IMR-90 (cell line): ENCODE measurements at places on chromosomes 7 and 10. TPM values are rescaled to one million over a fixed set of nuclear protein-coding genes. Genes with fewer than 3 reads are reported as not detected.

DNA sequence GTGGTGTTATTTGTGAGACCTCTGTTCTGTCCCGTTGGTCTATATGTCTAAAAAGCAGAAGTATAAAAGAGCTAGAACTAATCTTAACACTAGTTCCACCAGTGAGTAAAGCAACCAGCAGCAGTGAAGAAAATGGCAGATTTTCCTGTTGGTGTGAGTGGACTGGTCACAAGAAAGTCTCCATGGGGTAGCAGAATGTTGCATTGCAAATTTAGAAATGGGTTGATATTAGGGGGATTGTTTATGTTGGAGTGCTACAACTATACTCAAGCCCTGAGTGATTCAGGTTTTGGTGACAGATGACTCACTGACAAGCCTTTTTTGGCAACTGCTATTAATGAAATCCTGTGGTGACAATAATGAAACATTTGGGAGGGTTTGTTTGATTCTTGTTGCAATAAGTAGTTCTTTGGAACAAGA lies 5.6 kb downstream of the AVL9 start:
- DNase-seq = peak; percentile 62
- peaks cover 7% of the 10 kb centered on the region for H3K4me1 ChIP-seq
- no peak overlapping the region for H3K27ac ChIP-seq
- H3K36me3 ChIP-seq = no peaks in the 10 kb centered on the region

- H3K27me3 ChIP-seq = no peaks in the 10 kb centered on the region; the same call in 1 of the 2 replicates
- no peak for DNase-seq
- H3K4me3 ChIP-seq = no peak overlapping the region
- H3K36me3 ChIP-seq = no peaks in the 10 kb centered on the region
- H3K4me1 ChIP-seq = no peaks in the 10 kb centered on the region
- H3K27ac ChIP-seq = no peak overlapping the region
Observed at GRCh38 chr7:36562121-36562520, 162.2 kb downstream of the AOAH start.

DNA sequence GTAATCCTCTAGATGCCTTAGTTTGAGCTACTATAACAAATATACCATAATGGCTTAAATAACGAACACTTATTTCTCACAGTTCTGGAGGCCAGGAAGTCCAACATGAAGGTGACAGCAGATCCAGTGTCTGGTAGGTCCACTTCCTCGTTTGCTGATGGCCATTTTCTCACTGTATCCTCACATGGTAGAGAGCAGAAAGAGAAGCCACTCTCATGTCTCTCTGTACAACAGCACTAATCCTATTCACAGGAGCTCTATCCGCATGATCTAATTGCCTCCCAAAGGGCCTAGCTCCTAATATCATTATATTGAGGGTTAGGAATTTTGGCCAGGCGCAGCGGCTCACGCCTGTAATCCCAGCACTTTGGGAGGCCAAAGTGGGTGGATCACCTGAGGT lies 10.2 kb downstream of the HIBADH start:
- H3K27me3 ChIP-seq = no peaks in the 10 kb centered on the region
- no peak overlapping the region for H3K4me3 ChIP-seq
- H3K27ac ChIP-seq = no peak overlapping the region
- no peaks in the 10 kb centered on the region for H3K36me3 ChIP-seq
- DNase-seq = no peak
- peaks cover 5% of the 10 kb centered on the region for H3K4me1 ChIP-seq

DNA sequence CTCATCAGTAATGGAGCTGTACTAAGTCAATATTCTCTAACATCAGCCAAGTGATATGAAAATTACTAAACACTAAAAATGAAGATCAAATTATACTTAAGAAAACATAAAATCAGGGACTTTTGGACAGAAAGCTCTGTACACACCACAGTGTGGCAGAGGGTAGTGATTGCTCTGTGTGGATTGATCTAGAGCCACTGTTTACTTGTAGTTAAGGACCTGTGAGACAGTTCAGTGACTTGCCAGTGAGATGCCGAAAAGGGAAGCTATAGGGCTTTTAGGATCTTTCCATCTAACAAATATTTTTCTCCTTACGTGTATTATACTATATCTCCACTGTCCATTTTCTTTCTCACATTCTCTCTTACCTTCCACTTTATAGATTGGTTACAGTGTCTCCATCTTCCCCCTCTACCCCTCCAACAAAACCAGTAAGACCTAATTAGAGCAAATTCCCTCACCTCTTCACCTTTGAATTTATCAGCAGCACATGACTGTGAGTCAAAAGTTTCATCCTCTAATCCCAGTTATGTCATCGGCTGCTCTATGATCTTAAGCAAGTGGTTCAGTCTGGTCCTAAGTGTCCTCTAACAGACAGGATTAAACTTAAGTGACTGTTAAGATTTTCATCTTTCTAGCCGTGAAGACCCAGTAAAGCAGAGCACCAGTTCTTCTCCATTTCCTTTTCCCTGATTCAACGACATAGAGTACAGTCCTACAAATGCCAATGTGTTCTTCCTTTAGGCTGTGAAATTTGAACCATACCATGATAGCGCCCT lies 6.9 kb downstream of the PIK3CG start:
- no peak overlapping the region for H3K4me3 ChIP-seq
- no peak overlapping the region for H3K27ac ChIP-seq
- no peaks in the 10 kb centered on the region for H3K27me3 ChIP-seq
- no peak for DNase-seq
- no peaks in the 10 kb centered on the region for H3K4me1 ChIP-seq

- H3K27me3 ChIP-seq = no peaks in the 10 kb centered on the region
- no peak overlapping the region for H3K27ac ChIP-seq
- no peak for DNase-seq
- no peaks in the 10 kb centered on the region for H3K4me1 ChIP-seq
- H3K4me3 ChIP-seq = peak overlapping the region; percentile 26; the same call in 1 of the 2 replicates
- H3K36me3 ChIP-seq = no peaks in the 10 kb centered on the region
Observed at GRCh38 chr10:130301021-130301892, 165.1 kb downstream of the GLRX3 start.

DNA sequence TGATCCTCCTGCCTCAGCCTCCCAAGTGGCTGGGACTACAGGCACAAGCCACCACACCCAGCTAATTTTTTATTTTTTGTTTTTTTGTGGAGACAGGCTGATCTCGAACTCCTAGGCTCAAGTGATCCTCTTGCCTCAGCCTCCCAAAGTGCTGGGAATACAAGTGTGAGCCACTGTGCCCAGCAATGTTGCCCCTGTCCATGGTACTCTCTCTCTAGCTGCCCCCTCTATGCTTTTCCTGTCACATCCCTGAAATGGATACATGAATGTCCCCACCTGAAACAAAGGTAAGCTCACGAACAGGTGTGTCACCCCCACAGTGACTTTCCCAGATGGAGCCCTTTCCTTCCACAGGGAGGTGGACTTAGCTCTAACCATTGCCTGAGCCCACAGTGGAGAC lies 141.1 kb upstream of the MGMT start:
- no peak overlapping the region for H3K27ac ChIP-seq
- H3K36me3 ChIP-seq = no peaks in the 10 kb centered on the region
- H3K27me3 ChIP-seq = no peaks in the 10 kb centered on the region
- DNase-seq = no peak
- no peak overlapping the region for H3K4me3 ChIP-seq

DNA sequence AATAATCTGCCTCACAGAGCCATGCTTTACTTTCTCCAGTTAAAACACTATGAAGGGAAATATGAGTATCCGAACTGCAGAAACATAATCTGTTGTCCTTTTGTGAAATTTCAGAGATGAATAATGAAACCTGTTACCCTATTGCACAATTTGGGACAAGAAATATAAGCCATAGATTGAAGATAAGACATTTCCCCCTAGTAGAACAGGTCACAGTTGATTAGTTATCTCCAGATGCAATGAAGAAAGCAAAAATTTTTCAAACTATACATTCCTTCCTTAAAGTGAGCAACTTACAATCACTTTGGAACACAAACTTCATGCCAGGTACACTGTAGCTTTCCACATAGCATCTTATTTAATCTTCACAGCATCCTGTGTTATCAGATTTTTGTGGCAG lies 2.3 kb upstream of the CHN2 start:
- H3K4me1 ChIP-seq = no peaks in the 10 kb centered on the region
- H3K27me3 ChIP-seq = peaks cover 32% of the 10 kb centered on the region
- H3K36me3 ChIP-seq = no peaks in the 10 kb centered on the region
- H3K4me3 ChIP-seq = no peak overlapping the region
- no peak for DNase-seq

DNA sequence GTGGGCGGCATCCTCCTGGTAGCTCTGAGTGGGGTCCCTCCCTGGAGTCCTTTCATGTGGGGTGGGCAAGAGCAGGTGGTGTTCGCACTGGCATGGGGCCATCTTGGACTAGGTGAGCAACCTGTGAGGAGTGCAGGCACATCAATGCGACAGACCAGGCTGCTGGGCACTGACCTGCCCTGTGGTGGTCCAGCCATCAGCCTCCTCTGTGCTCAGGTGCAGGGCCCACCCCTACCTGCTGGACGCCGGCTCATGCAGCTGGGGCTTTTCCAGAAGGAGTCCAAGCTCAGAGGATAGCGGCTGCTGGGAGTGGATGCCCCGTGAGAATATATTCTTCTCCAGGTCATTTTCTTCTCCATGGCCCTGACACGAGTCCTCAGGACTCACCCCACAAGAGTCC lies 424.4 kb downstream of the GLRX3 start:
- no peak overlapping the region for H3K4me3 ChIP-seq
- no peaks in the 10 kb centered on the region for H3K4me1 ChIP-seq
- H3K27me3 ChIP-seq = no peaks in the 10 kb centered on the region
- no peak overlapping the region for H3K27ac ChIP-seq
- no peaks in the 10 kb centered on the region for H3K36me3 ChIP-seq

DNA sequence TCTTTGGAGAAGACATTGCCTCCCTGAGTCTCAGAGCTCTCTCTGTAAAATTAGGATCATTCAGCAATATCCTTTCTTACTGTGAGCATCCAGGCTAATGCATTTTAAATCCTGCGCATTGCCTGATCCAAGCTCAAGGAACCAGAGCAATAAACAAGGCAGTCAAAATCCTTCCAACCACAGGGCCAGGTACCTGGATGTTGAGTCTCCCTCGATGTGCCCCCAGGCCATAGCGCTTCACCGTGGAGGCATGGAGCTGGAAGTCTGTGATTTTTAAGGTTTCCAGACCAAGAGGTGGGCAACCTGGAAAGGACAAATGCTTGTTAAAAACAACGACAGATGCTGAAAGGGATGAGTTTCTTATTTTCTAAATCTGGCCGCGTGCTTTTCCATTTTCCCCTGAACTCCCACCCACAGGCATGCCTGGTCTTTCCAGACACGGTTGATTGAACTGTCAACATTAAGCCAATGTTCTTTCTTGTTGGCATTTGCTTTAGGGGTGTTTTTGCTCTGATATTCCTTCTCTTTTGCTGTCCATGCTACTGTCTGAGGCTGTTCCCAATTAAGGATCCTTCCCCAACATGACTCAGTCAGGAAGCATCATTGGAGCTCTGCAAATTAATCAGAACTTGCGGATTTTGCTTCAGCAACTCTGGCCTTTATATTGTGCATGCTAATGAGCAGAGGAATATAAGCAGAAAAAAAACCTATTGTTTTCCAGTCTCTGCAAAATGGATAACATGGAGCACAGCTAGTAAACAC lies 29.0 kb downstream of the CPXM2 start:
- no peaks in the 10 kb centered on the region for H3K36me3 ChIP-seq
- no peak overlapping the region for H3K4me3 ChIP-seq
- no peaks in the 10 kb centered on the region for H3K27me3 ChIP-seq

GRCh38 chr10:31745612-31746376 lies 182.8 kb downstream of the ARHGAP12 start:
- no peaks in the 10 kb centered on the region for H3K36me3 ChIP-seq
- peak; percentile 97 for DNase-seq
- no peak overlapping the region for H3K4me3 ChIP-seq
- H3K4me1 ChIP-seq = peaks cover 23% of the 10 kb centered on the region
- no peaks in the 10 kb centered on the region for H3K27me3 ChIP-seq

- H3K36me3 ChIP-seq = no peaks in the 10 kb centered on the region
- H3K27me3 ChIP-seq = peaks cover 29% of the 10 kb centered on the region
Observed at GRCh38 chr7:338295-339061, 48.5 kb downstream of the FOXL3 start.

DNA sequence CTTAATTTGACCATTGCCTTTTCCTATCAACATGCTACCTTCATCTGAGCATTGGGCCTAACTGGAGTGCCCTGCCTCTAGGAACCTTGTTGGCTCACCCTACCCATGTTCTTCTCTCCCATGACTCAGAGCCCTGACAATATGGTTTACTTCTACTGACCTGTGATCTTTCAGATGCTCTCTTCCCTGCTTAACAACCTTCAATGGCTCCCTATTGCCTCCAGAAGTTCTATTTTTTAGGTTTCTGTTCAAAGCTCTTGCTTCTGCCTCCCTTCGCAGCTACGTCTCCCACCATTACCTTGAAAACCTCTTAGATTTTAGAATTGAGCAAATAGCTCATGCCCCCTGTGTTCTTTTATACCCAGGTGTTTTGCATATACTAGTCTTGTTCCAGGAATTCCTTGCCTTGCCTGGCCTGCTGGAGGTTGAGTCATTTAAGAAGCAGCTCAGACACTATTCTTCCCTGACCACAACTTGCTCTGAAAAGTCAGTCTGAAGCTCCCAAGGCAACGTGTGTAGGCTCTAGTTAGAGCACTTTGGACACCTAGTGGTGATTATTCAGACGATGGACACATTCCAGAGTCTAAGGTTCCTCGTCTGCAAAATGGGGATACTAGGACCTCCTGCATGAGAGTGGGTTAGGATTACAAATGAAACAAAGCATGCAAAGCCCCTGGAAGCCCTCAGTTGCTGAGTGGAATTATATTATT lies 64.4 kb upstream of the EMX2 start:
- H3K4me3 ChIP-seq = no peak overlapping the region
- no peaks in the 10 kb centered on the region for H3K27me3 ChIP-seq
- DNase-seq = peak; percentile 19
- H3K4me1 ChIP-seq = no peaks in the 10 kb centered on the region
- H3K36me3 ChIP-seq = no peaks in the 10 kb centered on the region

DNA sequence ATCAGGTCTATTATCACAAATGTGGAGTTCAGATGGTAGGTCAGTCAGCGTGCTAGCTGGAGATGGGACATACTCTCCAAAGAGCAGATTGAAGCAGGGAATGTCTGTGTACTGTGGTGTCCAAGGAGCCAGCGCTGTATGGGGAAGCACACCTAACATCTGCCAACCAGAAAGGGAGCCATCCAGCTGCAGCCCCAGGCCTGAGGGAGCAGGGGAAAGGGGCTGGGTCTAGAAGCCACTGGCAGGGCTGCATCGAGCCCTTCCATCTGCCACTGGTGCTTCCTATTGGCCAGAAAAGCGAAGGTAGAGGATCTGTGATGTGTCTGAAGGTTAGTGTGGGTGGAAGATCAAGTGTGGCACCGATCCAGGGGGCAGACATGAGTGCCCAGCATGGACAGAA lies 8.0 kb upstream of the RAMP3 start:
- no peak overlapping the region for H3K27ac ChIP-seq
- no peak for DNase-seq
- H3K4me1 ChIP-seq = no peaks in the 10 kb centered on the region
- no peaks in the 10 kb centered on the region for H3K36me3 ChIP-seq

GRCh38 chr7:117796889-117797288 lies 76.4 kb downstream of the CTTNBP2 start:
- DNase-seq = no peak
- H3K4me3 ChIP-seq = no peak overlapping the region
- no peak overlapping the region for H3K27ac ChIP-seq
- H3K4me1 ChIP-seq = no peaks in the 10 kb centered on the region
- H3K27me3 ChIP-seq = no peaks in the 10 kb centered on the region

GRCh38 chr7:70659263-70659662 lies 472.7 kb upstream of the GALNT17 start:
- no peaks in the 10 kb centered on the region for H3K4me1 ChIP-seq
- no peak overlapping the region for H3K27ac ChIP-seq
- H3K27me3 ChIP-seq = peaks cover 1% of the 10 kb centered on the region; the same call in 1 of the 2 replicates
- no peak overlapping the region for H3K4me3 ChIP-seq
- H3K36me3 ChIP-seq = no peaks in the 10 kb centered on the region

AFAP1L2 gene
- total RNA-seq = under 0.01 TPM in 1 of 2 replicates, not detected in the other

PRSS37 gene
- total RNA-seq = not detected in 2 replicates

HEPACAM2 gene
- total RNA-seq = under 0.01 and 0.28 TPM in 2 replicates

FRG2B gene
- total RNA-seq = not detected in 2 replicates

HK1 gene
- total RNA-seq = 90.5 and 107 TPM in 2 replicates

WEE2 gene
- total RNA-seq = not detected in 2 replicates

MACC1 gene
- total RNA-seq = under 0.01 TPM in 2 replicates

KIAA1549 gene
- total RNA-seq = 1.1 and 1.3 TPM in 2 replicates
